ENCODE measurements at places on chromosomes 3 and 15.

GRCh38 chr3:11464356-11464755, 179.4 kb downstream of the VGLL4 start:
- no peak for DNase-seq

DNA sequence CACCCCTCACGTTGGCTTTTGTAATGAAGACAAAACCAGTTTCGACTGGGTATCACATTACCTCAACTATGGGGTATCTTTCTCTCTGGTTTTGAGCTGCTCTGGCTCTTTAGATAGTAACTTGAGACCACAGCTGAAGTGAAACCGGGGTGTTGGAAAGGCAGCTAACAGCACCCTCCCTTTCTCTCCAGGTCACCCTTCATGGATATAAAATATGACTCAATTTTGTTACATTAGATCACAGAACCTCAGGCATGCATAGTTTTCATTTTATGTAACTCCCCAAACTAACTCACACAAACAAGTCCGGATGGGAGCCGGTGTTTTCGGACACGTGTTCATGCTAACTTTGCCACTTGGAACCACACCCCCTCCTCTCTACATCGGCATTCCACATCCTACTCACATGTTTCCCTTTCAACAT, 90.7 kb downstream of the NR2F2 start:
- no peak for DNase-seq

DNA sequence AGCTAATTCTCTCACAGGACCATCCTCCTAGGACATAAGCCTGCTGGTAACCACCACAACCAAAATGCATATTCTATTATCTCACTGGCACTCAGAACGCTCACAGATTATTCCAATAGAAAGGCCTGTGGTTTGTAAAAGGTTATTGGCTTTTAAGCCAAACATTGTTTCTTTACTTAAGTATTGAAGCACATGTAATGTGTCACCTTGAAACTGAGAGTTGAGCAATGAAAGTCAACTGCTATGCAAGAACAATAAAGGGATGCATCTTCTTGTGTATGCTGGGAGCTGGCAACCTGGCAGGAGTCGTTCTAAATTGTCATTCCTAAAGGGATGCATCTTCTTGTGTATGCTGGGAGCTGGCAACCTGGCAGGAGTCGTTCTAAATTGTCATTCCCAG, 298.6 kb upstream of the DNAJC19 start:
- no peak for DNase-seq

GRCh38 chr3:108218811-108219210, 3.4 kb downstream of the IFT57 start:
- no peak for DNase-seq

- no peak for DNase-seq
Observed at GRCh38 chr15:70509282-70509662, 254.1 kb downstream of the UACA start.

GRCh38 chr15:68289621-68290352, 12.2 kb downstream of the FEM1B start:
- DNase-seq: no peak

DNA sequence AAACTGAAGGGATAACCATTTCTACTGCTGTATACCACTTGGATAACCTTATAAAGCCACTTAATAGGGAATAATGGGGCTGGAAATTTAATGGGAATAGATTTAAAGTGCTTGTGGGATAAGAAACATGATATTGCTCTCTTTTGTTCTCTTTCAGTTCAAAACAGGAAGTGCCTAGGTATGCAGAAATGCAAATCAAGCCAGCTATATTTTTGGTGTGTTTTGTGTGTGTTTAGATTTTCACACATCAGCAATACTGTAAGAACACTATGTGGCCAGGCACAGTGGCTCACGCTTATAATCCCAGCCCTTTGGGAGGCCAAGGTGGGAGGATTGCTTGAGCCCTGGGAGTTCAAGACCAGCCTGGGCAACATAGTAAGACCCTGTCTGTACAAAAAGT, 442.3 kb upstream of the TPRG1 start:
- no peak for DNase-seq

DNA sequence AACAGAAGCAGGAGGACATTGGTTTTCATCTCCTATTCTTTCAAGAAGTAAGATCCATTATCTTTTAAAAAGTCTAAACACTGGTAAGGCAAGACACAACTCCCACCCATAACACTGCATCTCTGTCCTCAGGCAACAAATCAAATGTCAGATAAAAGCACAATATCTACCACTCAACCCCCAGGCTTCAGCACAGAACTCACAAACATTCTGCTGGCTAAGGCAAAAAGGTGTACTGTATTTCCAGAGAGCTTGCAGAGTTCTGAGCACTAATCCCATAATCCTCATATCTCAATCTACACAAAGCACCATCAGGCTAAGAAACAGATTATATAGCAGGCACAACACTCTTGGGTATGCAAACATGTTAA, 20.9 kb downstream of the RAF1 start:
- DNase-seq: no peak

GRCh38 chr3:62201438-62202035, 171.8 kb downstream of the FEZF2 start:
- no peak for DNase-seq

GRCh38 chr3:20154928-20155327, 31.1 kb downstream of the SGO1 start:
- DNase-seq: no peak

DNA sequence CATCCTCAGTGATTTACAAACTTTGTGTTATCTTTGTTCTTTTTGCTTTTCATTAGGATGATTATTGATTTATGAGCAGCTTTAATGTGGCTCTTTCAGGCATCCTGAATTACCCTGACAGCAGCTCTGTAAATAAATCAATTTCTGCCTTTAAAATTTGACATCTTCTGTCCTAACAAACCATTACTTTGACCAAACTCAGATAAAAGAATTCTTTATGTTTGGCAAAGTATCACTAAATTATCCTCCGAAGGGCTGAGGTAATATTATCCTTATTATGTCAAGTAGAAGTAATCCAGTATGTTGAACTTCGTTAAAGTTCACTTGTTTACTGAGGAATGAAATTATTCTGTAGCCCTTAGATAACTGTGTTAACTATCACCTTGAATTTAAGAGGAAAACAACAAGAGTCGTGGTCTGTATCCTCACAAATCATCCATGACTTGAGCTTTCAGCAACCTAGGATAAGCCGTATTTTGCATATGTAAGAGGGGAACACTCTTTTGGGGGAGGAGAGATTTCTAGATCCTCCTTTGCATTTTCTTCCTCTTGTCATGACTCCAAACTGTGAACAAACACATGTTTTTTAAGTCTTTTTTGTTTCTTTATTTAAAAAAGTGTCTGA, 173.2 kb upstream of the STAC start:
- DNase-seq: no peak

GRCh38 chr3:178129109-178129508, 407.1 kb upstream of the KCNMB2 start:
- DNase-seq: no peak

GRCh38 chr3:45987368-45988291, 8.0 kb downstream of the FYCO1 start:
- no peak for DNase-seq

DNA sequence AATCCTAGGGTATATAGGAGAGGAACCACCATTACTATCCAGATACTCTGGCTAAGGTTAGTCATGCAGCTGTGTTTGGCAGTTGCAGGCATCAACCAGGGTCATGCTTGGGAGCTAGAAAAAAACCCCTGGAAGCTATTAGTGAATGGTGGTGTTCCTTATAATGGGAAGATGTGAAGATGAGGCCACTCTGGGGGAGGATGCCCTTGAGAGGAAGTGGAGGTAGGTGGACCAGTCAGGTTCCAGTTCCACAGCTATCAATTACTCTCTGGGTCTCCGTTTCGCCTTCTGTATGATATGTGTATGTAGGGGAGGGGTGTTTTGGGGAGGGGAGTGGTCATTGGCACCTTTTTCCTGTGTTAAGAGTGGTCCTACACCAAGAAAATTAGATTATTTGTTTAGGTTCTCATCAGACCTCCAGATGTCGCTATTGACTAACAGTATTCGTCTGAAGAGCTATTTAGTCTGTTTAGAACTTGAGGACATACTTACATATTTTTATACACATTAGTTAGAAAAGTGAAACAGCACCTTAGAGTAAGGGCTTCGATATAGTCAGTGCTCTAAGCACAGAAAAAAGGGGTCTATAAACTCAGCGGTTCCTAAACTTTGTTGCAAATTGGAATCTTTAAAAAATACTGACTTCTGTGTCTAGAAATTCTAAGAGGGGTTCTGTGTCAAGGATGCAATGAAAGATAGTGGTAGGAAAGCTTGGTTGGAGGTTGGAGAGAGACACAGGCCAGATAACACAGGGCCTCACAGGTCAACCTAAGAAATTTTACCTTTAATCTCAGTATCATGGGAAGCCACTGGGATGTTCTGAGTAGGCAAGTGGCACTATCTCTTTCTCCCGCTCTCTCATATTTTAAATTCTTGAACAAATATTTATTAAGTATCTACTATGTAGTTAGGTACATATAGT, 9.1 kb upstream of the HPS3 start:
- DNase-seq: peak; percentile 26

DNA sequence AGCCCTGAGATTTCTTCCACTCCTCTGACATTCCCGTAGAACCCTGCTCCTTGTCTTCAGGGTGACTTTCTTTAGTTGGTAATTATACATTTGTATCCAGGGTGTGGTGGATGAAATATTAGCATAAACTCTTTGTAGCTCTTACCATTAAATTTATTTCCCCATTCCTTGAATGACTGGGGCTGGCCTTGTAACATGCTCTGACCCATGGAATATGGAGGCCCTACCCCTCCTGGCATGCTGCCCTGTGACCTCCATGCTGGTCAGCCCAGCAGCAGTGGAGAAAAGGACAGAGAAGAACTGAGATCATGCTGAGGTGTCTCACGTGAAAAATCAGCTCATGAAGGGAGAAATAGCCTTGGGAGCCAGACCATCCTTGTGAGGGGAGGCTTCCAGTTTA, 96.1 kb upstream of the PROK2 start:
- no peak for DNase-seq

DNA sequence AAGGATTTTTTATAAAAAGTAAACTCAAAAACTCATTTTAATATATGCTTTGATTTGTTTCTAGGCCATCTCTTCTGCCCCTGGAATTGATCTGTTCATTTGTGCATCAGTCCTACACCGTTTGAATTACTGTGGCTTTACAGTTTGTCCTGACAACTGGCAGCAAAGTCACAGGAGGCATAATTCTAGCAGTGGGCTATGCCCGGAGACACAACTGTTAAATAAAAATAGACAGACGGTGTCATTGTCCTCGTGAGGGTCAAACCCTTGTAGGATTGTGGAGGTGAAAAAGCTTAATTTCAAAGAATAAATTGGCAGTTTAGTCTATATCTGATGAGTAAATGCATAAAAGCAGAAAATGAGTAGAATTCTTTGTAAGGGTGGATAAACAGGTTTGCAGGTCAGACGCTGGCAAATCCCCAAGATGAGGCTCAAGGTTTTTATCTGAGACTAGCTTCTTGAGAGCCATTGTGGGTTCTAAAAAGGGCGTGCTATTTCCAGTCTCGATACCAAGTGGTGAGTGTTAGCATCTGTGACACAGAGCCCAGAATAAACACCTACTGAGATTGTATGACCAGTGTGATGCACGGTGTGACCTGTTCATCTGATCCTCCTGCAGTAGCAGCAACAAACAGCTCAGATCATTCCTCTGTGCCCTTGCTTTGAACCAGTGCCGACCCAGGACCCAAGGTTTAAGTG, 51.5 kb upstream of the SLCO3A1 start:
- DNase-seq: no peak

DNA sequence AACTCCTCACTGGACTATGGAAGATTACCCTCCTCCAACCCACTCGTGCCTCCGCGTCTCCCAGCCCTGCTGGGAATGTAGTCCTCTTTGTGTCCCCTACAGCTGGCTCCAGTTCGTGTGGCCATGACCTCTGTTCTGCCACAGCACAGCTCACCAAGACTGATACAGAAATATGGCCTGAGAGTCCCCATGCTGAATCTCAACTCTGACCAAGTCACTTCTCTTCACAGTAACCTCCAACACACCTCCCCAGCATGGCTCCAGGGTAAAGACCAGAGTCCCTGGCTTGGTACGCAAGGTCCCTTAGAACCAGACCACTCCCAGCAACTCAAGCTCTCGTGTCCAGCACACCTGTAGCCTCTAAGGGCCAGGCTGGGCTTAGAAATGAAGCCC, 2.3 kb upstream of the COL7A1 start:
- no peak for DNase-seq

- DNase-seq: no peak
Observed at GRCh38 chr3:66404197-66404596, 96.6 kb downstream of the LRIG1 start.

DNA sequence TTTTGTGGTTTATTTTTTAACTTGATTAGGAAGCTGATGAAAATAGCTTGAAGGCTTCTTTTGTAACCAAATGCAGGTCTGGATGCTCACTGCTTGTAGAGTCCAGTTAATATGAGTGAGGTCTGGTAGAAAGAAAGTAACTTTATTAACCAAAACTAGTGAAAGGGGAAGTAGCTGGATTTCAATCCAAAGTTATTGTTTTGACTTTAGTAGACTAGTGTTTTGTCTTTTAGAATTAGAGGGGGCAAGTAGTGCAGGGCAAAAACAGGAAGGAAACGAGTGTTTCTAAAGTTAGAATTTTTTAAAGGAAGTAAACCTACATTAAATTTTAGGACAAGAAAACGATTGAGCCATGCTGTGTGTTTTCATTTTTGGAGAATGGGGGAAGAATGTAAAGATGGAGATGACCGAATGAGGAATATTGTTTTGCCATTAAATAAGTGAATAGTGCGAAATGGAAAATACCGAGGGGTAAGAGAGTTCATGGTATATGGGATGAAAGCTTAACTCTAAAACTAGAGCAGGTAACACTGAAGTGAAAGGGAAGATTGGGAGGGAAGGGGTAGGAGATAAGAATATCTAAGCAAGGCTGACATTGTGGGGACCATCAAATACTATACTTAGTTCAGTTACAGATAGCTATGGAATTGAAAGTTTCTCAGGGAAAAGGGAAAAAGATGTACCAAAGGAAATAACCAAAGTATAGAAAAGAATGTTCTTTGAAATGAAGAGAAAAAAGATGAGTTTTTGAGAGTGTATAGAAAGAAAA, 40.0 kb downstream of the USP3 start:
- DNase-seq: no peak

- DNase-seq: no peak
Observed at GRCh38 chr3:111210866-111211564, 139.4 kb downstream of the NECTIN3 start.

- no peak for DNase-seq
Observed at GRCh38 chr3:52415800-52416199, 29.1 kb downstream of the SEMA3G start.

DNA sequence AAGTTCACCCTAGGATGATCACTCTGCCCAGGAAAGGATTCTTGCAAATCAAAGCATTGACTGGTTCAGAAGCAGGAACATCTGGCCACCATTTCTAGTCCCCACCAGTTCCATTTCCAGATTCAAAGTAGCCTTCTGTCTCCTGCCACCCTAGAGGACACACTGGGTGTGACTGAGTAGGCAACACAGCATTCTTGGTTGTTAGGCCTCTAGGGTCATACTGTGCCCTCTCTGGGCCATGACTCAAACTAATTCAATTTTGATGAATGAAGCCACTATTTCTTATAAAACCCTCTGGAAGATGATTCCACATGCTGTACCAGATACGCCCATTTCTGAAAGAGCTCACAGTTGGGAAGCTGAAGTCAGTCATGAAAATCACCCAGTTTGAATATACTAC, 69.7 kb downstream of the WDR76 start:
- DNase-seq: no peak

- no peak for DNase-seq
Observed at GRCh38 chr15:101399431-101399830, 90.1 kb downstream of the PCSK6 start.

GRCh38 chr3:197711973-197712707, 24.6 kb downstream of the RUBCN start:
- DNase-seq: peak; percentile 77
